Hepatocyte (in vitro differentiated cells): ENCODE measurements at places on chromosomes 5 and 9. TPM values are rescaled to one million over a fixed set of nuclear protein-coding genes. Genes with fewer than 3 reads are reported as not detected.

The APC gene
- total RNA-seq = 48.8 and 57.0 TPM in 2 replicates

The PCDHGA12 gene
- 0.70 and 0.96 TPM in 2 replicates for total RNA-seq

The OR1J1 gene
- not detected in 2 replicates for total RNA-seq

The CCL19 gene
- not detected in 2 replicates for total RNA-seq

The JMY gene
- total RNA-seq = 9.3 and 11.7 TPM in 2 replicates

The CMYA5 gene
- total RNA-seq = 2.0 and 3.5 TPM in 2 replicates

The DEPDC1B gene
- 27.5 and 37.3 TPM in 2 replicates for total RNA-seq
